Urinary bladder (tissue), 4 donors: ENCODE measurements at places on chromosomes 11 and 22. TPM values are rescaled to one million over a fixed set of nuclear protein-coding genes. Genes with fewer than 3 reads are reported as not detected.

DNA sequence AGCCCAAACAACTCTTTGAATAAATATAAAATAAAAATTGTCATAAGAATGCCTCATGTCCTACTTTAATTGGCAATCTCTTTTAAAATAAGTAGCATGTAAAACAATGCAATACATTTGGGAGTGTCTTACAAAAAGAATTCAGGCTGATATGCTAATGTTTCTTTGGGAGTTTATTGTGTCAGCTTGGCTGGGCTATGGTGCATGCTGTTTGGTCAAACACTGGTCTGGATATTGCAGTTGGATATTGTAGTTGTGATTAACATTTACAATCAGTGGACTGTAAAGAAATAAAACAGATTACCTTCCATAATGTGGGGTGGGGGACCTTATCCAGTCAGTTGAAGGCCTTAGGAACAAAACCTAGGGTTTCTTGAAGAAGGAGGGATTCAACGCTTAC is 37.0 kb upstream of the B3GAT1 start:
- DNase-seq: no peak

GRCh38 chr11:6646918-6647679 is 8.5 kb downstream of the DCHS1 start:
- DNase-seq: no peak

Gene ANKK1
- 0.32 TPM for polyA plus RNA-seq

DNA sequence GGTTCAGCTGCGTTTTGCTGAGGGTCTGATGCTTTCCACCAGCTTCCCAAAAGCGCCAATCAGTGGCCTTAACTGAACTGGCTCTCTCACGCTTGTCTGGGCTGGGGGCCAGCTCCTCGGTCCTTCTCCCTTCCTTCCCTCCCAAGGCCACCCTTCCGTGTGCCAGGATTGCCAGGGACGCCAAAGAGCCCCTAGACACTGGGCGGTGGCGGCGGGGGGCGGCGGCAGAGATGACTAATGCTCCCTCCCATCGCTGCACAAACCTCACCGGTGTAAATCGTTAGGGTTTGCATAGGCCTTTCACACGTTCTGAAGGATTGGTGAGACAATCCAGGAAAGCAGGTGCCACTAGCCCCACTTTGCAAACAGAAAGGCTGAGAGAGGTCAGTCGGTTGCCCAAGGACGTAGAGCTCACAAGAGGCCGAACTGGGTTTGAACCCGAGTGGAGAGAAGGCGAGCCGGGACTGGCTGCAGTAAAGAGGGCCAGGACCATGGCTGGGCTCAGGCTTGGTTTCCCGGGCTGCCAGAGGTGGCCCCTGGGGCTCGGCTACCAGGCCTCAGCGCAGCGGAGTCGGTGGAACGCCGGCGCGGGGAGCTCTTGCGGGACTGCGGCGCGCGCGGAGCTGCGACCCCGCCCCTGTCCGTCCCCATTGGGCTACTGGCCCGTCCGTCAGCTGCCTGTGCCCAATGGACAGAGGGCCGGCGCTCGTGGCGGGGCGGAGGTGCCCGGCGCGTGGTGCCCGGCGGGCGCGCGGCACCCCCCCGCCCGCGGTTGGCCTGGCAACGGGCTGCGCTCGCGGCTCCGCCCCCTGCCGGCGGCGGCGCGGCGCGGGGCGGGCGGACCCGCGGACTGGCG is 589 bp upstream of the GNAZ start:
- peak; percentile 43 for DNase-seq

Gene KRTAP5-2
- not detected for polyA plus RNA-seq

DNA sequence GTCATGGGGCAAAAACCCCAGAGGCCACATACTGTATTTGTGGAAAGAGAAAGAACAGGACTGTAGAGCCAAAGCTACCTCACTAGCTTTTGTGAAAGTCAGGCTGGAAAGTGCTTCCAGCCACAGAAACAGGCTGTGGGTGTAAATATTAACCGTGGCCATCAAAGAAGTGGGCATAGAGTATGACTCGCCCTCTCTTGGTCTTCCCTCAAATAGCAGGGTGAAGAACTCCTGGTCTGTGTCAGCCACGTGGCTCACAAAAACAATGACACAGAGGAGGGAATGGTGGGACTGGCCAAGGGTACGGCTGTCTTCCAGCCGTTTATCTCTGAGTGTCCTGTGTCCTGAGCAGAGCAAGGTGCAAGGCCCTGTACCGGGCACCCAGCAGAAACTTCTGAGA is 37.6 kb upstream of the UBASH3B start:
- no peak for DNase-seq

- DNase-seq: no peak
Observed at GRCh38 chr11:37613031-37613430, 1015.0 kb upstream of the RAG2 start.

GRCh38 chr11:57354699-57355098 is 16.5 kb downstream of the P2RX3 start:
- DNase-seq: no peak

Gene DDTL
- 6.3 TPM for polyA plus RNA-seq

DNA sequence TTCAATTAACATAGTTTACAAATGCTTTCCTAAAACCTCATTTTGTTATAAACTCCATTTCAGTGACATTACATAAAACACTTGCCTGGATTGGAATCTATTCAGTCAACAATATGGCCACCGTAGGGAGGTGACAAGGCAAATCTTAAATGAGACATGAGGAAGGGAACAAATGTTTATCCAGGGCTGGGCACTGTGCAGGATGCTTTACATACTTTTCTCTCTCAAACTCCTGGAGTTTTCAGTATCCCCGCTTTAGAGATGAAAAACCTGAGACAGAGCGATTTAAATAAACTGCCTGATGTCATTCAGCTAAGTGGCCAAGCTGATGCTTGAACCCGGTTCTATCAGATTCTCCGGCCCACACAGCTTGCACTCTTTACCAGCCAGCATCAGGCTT is 259.9 kb downstream of the CADM1 start:
- no peak for DNase-seq

Gene SOX6
- polyA plus RNA-seq: 1.6 TPM

- no peak for DNase-seq
Observed at GRCh38 chr11:27672836-27673464, 27.3 kb downstream of the BDNF start.

Gene AMPD3
- 2.4 TPM for polyA plus RNA-seq

Gene RASSF7
- 13.8 TPM for polyA plus RNA-seq
